B cell (primary cell): ENCODE measurements at places on chromosomes 6 and 20. TPM values are rescaled to one million over a fixed set of nuclear protein-coding genes. Genes with fewer than 3 reads are reported as not detected.

EMILIN3 gene
- total RNA-seq: not detected in 2 replicates

DNA sequence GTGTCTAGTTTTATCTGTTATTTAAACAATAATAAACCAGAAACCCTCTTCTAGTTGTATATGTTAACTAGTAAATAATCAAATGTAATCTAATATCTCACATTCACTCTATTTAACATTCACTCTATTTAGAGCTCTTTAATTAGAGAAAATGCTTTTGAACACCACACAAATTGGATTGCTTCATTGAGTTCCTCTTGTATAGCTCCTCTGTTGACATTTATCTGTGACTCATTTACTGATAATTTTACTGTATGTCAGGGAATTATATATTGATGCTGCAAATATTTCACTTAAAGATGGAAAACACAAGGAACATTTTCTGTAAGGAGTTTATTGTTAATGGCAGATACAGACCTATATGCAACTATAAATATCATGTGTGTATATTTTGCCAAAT lies 594.6 kb downstream of the COL12A1 start:
- H3K4me1 ChIP-seq: no peaks in the 10 kb centered on the region
- no peak overlapping the region for H3K4me3 ChIP-seq
- no peaks in the 10 kb centered on the region for H3K36me3 ChIP-seq
- no peak overlapping the region for H3K27ac ChIP-seq

FOXP4 gene
- 37.5 and 38.7 TPM in 2 replicates for total RNA-seq

HM13 gene
- 85.1 and 94.3 TPM in 2 replicates for total RNA-seq

CNKSR3 gene
- not detected in 2 replicates for total RNA-seq
